ENCODE measurements at places on chromosomes 5 and 9. TPM values are rescaled to one million over a fixed set of nuclear protein-coding genes. Genes with fewer than 3 reads are reported as not detected.
A peak's percentile ranks its signal among the peaks of the same experiment; 100 is the strongest.

Gene SH3TC2
- not detected for total RNA-seq

DNA sequence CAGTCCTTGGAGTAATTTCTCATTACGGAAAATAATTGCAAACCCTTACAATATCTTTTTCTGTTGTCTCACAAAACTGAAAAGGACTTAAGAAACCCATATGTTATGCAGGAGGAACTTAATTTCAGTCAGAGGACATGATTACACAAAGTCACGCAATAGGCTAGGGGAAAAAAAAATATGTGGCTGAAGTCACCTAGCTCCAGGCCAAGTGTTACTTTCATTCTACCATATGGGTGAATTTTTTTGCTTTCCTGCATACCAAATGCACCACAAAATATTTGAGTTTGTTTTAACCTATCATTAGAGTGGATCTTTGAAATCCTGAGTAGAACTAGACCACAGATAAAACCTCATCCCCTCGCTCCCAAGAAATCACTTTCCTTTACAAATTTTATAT is 523.5 kb downstream of the CAAP1 start:
- DNase-seq, result no peak

- DNase-seq, result no peak
Measured at GRCh38 chr9:114072184-114073140, 5.6 kb downstream of the AMBP start.

- DNase-seq, result peak; percentile 99
Measured at GRCh38 chr5:90558344-90559192, at the start of gene ADGRV1. Gene ADGRV1, plus strand, starts transcription at chr5:90558797. Its CDS starts 99 bp downstream, at chr5:90558896.

Gene IFNA13
- not detected for total RNA-seq

DNA sequence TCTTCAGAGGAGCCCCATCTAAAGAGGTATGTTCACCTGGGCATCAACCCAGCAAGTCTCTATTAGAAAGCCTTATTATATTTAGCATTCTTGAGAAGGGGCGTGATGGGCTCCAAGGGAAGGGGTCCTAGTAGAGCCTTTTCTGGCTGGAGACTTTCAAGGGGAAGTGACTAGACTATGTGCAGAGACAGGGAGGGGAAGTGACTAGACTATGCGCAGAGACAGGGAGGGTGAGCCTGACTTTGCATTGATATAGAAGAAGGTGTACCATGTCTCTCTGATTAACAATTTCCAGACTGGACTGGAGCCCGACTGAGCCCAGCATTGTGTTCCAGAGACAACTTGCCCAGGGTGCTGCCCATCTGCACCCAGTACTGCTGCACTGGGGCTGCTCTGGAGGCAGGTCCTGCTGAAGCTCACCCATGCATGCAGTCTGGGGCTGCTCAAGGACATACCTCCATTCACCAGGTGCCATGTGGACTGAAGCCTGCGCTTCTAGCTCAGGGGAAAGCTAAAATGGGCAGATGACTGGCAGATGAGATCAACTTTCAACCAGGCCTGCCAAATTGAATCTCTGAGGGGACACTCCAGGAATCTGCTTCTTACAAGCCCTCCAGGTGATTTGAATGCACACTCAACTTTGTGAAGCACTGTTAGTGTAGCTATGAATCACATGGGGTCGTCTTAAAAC is 83.0 kb upstream of the GNA14 start:
- DNase-seq, result no peak

DNA sequence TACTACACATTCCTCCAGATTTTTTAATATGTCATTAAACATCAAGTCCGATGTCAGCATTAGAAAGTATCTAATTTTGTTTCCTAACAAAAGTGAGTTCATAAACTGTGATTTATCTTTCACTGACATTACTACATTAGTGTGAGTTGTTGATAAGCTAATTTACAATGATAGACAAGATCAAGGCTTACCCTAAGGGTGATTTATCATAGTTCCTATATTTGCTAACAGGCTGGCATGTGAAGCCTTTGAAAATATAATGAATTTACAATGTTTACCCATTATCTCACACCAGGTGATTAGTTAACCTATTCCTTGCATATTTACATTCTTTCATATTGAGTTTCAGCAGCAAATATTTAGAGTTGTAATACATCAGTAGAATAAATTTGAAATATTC is 1096.9 kb upstream of the NUDT12 start:
- no peak for DNase-seq

GRCh38 chr5:107257885-107258520 is 412.7 kb downstream of the EFNA5 start:
- DNase-seq, result no peak

GRCh38 chr5:78706825-78707224 is 58.3 kb upstream of the LHFPL2 start:
- DNase-seq, result no peak

GRCh38 chr5:103808464-103809106 is 246.0 kb upstream of the NUDT12 start:
- peak; percentile 51 for DNase-seq

GRCh38 chr9:127683723-127684122 is 23.1 kb upstream of the CFAP157 start:
- no peak for DNase-seq

Gene SMIM33
- total RNA-seq, result not detected

Gene DCTN4
- 45.1 TPM for total RNA-seq

DNA sequence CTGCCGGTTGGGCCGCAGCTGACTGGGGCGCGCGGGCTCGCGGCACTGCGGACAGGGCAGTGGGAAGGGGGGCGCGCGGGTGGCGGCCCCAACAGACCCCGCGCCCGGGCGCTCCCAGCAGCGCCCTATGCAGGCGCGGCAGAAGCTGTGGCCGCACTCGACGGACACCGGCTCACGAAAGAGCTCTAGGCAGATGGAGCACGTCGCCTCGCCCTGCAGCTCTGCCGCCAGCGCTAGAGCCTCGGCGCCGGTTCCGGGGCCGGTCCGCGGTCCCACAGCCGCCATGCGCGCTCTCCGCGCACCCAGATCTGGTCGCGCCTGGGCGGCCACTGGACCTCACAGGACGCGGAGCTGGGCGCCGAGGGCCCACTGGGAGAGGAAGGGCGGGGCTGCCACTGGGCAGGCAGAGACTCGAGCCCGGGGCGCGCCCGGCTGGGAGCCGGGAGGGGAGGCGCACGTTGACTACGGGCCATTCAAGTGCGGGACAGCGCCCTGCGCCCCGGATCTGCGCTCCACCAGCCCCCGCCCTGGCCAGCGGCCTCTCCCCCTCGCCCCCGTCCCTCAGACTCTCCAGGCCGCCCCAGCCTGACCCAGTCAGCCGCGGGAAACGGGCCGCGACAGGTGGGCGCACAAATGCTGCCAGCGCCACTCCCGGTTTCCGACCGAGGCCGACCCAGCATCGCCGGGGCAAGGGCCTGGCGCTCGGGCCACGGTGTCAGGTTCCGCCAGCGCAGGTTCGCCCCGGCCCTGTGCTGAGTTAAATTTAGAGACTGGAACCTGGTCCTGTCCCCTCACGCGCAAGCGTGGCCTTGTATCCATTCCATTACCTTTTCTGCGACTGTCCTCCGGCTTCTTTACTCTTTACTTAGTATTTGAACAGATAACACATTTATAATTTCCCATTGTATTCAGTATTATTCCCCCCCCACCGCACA is at the start of gene TRIM7:
TRIM7 (minus strand) TSS at position 371 of the 935 bp plus-strand sequence; CDS start at position 285, 86 bp downstream.
- DNase-seq, result no peak

GRCh38 chr5:2254406-2254805 is 371.7 kb upstream of the IRX4 start:
- DNase-seq, result no peak

DNA sequence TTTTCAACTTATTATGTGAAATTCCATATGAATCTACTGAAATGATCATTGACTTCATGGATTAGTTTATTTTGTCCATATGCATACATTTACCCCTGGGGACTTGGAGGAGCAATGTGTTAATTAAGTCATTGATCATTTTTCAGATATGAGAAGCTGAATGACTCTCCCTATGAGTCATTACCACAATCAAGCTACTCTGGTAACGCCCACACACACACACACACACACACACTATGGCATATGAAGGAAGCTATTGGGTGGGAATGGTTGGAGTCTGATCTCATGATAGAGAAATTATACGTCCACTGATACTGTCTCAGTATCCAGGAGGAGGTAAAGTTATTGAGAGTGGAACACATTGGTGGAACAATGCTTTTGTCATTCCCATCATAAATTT is 528.9 kb downstream of the AGTPBP1 start:
- DNase-seq, result no peak

GRCh38 chr5:173456751-173457171 is 128.5 kb upstream of the STC2 start:
- DNase-seq, result no peak

- DNase-seq, result no peak
Measured at GRCh38 chr5:116068028-116068632, 16.7 kb upstream of the COMMD10 start.

Gene PCDHA1
- total RNA-seq, result 0.61 TPM

Gene CAVIN4
- 6.8 TPM for total RNA-seq

GRCh38 chr5:154614595-154614994 is 136.6 kb upstream of the HAND1 start:
- no peak for DNase-seq

DNA sequence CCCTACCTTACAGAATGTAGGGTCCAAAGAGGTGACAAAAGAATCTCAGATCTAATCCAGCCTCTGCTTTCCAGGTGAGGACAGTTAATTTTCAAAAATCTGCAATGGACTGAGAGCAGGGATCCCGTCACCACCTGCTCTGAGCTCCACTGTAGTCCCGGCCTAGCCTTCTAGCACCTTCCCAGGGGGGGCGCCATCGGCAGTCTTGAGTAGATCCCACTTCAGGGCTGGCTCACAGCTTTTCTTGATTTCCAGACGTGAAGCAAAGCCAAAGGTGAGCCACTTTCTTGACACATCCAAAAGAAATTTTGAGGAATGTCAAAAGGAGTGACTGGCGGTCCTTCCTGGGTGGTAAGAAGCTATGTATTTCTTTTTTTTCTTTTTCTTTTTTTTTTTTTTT is 114.1 kb downstream of the SYK start:
- DNase-seq, result peak; percentile 63

GRCh38 chr5:45376417-45376816 is 319.8 kb downstream of the HCN1 start:
- DNase-seq, result no peak

- no peak for DNase-seq
Measured at GRCh38 chr5:88837817-88838216, 45.2 kb downstream of the MEF2C start.

DNA sequence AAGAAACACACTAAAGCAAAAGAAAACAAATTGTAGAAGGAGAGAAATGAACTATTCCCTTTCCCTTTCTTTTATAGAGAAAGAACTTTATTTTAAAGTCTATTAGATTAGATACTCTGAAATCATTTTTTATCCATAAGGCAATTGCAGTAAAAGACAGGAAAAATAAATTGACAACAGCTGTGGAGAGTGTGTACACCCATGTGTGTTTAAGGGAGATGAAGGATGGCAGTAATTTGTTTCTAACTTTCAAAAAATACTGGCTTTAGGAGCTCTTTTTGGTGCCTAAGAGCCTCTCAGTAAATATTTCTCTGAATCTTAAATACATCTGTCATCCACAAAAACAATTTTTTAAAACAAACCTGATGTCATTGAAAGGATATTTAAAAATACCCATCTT is 18.3 kb upstream of the ARL14EPL start:
- DNase-seq, result no peak

- DNase-seq, result no peak
Measured at GRCh38 chr9:125131778-125132177, 11.6 kb downstream of the SCAI start.

GRCh38 chr9:121269642-121270254 is 1.8 kb downstream of the GSN start:
- no peak for DNase-seq

Gene MARCHF11
- 0.37 TPM for total RNA-seq

Gene SCGB3A2
- 62.5 TPM for total RNA-seq

DNA sequence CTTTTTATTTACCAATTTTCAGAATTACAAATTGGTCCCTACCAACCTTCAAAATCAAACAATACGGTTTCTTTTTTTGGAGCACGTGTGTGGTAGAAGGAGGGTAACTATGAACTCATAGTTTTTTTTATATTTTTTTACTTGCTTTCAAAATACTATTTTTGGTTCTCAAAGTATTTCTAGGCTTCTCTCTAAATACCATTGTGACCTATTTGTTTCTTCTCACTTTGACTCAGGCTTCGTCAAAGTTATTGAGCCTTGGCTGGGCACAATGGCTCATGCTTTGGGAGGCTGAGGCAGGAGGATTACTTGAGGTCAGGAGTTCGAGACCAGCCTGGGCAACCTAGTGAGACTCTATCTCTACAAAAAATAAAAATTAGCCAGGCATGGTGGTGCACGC is 11.6 kb upstream of the KIF27 start:
- DNase-seq, result no peak

- DNase-seq, result no peak
Measured at GRCh38 chr9:134648701-134649530, 7.3 kb downstream of the COL5A1 start.

GRCh38 chr5:65925044-65925600 is 1.3 kb upstream of the ERBIN start:
- DNase-seq, result peak; percentile 62

DNA sequence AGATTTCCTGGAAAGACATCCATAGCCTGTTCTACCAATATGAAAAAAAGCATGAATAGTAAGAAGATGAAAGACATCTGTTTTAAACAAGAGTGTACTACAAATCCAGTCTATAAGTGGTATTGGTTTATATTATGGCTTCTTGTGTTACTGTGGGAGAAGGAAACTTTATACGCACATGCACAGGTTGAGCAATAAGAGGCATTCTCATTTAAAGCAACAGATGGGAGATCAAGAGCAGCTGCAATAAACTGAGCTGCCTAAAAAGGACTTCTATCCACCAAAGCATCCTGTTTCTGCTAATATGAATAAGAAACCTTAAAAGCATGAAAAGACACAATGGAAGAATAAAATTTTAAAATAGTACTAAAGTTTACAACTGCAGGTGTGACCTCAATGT is 8.6 kb upstream of the PCDHB1 start:
- DNase-seq, result no peak

- DNase-seq, result no peak
Measured at GRCh38 chr5:158375531-158375930, 516.6 kb upstream of the CLINT1 start.

- DNase-seq, result no peak
Measured at GRCh38 chr9:89422151-89422975, 75.5 kb downstream of the SEMA4D start.

All from H9 (cell line).